Thoracic aorta (tissue), 2 donors: ENCODE measurements at places on chromosomes 4 and X. TPM values are rescaled to one million over a fixed set of nuclear protein-coding genes. Genes with fewer than 3 reads are reported as not detected.

GRCh38 chrX:96244955-96245354, 439.7 kb upstream of the DIAPH2 start:
- DNase-seq, result no peak

DNA sequence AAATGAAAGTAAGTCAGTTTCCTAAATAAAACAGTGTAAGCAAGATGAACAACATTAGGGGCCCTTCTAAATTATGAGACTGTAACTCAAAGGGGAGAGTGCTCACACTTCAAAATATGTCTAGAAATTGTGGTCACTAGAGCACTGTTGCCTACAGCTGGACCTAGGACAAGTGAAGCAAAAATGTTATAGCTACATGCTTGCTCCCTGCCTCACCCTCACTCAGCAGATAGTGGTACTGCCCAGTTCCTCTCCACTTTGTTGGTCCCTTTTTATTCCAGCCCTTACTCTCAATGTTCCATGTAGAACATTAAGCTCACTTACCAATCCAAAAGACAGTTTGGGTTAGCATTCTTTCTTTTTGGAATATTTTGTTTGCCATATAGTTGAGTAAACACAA, 147.3 kb downstream of the GRIA3 start:
- no peak for DNase-seq

DNA sequence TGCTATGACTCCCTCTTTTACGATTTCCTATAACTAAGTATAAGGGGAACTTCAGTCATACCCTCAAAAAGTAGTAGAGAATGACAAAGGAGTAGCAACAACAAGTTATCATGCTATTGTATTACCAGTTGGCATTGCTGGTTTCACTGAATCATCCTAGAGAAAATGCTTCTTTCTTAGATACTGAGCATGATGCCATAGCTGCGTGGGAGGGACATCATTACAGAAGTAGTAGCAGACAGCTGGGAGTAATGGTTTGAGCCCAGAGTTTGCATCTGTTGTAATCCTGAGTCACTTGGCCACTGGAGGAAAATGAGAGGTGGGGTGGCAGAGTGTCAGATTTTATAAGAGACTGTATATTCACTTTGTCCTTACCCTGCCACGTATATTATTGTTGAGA, 38.6 kb downstream of the MTMR1 start:
- no peak for DNase-seq

DNA sequence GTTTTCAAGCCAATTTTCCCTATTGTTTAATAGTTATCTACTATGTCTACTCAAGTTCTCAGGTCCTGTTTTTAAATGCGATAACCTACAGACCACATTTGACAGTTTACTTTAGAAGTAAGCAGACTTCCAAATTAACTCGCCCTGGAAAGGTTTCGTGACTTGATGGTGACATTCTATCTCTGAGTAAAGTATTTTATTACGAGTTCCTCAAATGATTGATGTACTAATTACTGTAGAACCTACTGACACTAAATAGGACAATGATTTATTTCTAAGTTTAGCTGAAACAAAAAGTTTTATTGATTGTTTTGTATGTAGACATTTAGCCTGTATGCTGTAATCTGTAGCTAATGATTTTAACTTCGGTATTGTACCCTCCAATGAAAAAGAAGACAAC, 1.9 kb upstream of the PPBP start:
- no peak for DNase-seq

Gene OCRL
- 19.5 TPM for total RNA-seq

Gene DKC1
- 67.2 TPM for total RNA-seq

- no peak for DNase-seq
Measured at GRCh38 chr4:187364851-187365250, 630.7 kb upstream of the ZFP42 start.

DNA sequence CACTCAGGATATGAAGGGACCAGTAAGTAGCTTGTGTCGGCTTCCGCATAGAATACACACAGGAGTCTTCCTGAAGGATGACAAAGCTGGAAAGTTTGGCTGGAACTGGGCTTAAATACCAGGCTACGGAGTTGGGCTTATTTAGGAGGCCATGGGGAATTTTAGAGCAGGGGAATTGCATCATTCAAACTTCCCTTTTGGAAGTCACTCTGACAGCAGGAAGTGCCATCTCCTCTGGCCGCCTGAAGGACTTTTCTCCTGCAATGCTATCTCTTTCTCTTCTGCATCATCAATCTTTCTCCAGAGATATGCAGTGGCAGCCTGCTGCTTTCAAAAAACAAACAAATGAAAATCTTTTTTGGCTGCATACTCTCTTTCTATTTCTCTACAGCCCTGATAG, 48.4 kb upstream of the PAK3 start:
- DNase-seq, result no peak

GRCh38 chrX:139691493-139691842, 16.5 kb downstream of the MCF2 start:
- DNase-seq, result no peak

Gene DDX53
- not detected for total RNA-seq

DNA sequence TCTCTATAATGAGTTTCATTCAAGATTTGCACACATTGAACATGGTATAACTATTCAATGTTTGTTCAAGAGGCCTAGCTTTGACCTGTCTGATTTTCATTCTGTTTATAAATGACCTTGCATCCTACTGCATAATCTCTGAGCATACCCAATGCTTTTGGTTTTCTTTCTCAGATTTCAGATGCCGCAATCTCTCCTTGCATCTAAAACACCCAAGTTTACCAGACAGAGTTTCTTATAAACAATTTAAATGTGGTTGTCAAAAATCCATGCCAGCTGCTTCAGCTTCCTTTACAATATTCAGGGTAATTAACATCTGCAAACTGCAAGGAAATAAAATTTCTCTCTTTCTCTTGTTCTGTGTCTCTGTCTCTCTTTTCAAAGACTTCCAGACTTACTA, 123.0 kb upstream of the PCDH18 start:
- DNase-seq, result no peak

- no peak for DNase-seq
Measured at GRCh38 chrX:40434947-40435346, 145.8 kb upstream of the ATP6AP2 start.

- no peak for DNase-seq
Measured at GRCh38 chr4:12697970-12698369, 786.2 kb downstream of the RAB28 start.

DNA sequence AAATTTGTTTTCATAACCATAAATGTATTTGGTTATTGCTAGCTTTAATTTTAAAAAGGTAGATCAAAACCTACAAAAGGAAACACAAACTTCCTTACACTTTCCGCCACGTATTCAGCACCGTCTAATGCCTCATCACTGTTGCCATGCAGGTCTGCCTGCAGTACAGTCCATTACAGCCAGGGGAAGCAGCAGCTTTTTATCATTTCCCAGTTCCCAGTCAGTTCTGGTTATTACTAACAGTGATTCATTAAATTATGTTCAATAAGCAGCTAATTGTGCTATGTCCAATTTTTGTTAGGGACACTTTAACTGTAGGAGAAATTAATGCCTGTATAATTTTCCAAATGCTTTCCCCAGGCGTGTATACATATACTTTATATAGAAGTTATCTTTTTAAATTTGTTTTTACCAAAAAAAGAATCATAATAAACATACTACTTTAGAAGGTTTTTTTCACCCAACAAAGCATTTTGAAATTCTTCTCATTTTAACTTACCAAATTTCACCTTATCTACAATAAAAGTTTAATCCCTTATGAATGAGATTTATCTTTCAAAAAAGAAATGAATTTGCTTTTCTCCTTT, 93.3 kb downstream of the ANXA3 start:
- DNase-seq, result peak; percentile 6

Gene JAKMIP1
- 0.28 TPM for total RNA-seq

DNA sequence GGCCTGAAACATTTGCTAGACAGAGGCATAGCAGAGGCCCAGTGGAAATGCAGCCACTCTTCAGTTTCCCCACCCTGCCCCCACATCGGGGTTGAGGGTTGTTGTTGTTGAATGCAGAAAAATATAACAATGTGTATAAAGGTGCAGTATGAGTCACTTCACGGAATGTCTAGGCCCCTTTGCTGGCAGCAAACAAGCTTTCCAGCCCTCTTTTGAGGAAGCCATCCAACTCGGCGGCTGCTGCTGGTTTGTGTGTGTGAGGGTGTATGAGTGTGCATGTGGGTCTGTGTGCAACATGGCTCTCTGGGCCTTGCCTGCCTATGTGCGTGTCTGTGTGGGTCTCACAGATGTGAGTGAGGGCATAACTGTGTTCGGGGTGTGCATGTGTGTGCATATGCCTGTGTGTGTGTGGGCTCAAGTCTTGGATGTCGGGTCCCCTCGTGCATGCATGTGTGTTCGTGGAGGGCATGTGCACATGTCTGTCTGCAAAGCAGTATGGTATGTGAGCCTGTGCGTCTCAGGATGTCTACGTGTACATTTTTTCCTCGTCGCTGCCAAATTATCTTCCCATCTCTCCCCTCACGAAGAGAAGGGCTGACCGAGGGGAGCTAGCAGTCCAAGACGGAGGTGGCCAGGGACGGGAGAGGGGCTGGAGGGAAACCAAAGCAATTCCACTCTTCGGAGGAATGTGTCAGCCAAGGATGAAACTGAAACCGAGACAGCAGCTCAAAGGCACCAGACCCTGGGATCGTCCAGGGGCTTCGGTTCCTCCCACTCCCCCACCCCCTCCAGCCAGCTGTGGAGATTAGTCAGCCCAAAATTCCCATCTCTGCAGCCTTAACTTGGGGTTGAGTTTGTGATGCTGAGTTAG, 8.4 kb upstream of the ELF4 start:
- DNase-seq, result no peak

Gene MAGIX
- total RNA-seq, result 16.8 TPM

- DNase-seq, result no peak
Measured at GRCh38 chr4:158826882-158827281, 58.1 kb downstream of the FNIP2 start.

GRCh38 chrX:41946235-41946634, 22.9 kb upstream of the CASK start:
- no peak for DNase-seq

- no peak for DNase-seq
Measured at GRCh38 chrX:276581-277201, 4.5 kb upstream of the PLCXD1 start.

DNA sequence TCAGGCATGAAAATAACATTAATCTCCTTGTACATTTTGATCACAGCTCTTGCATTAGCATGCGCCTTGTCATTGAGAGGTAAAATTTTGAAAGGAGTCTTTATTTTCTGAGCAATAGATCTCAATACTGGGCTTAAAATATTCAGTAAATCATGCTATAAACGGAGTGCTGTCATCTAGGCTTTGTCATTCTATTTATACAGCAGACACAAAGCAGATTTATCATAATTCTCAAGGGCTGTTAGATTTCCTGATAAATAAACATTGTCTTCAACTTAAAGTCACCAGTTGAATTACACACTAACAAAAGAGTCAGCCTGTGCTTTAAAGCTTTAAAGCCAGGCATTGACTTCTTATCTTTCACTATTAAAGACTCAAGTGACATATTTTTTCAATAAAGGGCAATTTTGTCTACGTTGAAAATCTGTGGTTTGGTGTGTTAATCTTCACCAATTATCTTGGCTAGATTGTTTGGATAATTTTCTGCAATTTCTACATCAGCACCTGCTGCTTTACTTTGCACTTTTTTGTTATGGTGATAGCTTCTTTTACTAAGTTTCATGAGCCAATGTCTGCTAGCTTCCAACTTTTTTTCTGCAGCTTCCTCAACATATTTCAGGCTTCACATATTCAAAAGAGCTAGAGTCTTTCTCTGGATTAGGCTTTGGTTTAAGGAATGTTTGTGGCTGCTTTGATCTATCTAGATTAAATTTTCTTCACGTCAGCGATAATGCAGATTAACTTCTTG, 27.9 kb upstream of the UGT2B4 start:
- no peak for DNase-seq

GRCh38 chrX:40474205-40474626, 106.6 kb upstream of the ATP6AP2 start:
- no peak for DNase-seq
